ENCODE measurements at places on chromosomes 13 and 19.

DNA sequence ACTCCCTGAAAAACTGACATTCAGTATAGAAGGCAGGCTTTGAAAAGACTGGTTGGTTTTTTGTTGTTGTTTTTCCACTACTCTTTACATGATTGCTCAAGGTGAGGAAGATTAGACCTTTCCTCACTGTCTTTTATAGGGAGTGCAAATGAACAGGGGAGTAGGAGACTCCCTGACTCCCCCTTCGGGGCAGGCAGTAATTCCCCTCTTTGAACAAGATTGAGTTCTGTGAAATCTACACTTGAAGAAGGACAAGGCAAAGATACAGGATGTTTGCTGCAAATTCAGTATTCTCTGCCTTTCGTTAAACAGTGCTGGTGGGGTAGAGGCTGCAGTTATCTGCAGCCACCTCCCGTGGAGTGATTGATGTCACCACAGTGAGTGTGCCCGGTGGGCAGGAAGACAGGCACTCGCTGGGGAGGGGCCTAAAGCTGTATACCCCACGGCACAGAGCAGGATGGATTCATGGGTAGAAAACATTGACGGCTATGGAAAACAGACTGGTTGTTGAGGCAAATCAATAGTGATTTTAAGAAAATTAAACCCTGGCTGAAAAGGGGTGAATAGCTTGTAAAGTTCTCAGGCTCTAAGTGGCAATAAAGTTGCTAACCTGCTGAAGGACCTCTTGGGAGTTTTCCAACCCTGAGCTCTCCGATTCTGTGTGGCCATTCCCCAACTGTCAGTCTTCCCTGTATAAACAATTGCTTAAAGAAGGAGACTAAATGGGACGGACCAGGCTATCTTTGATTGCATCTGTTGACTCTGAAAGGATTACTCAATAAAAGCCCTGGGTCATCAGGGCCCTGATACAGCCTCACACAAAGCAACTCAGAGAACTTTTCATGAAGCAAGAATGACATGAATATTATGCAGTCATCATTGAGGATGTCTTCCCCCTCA, 308.3 kb downstream of the TBC1D4 start:
- DNase-seq, result no peak

- no peak for DNase-seq
Observed at GRCh38 chr19:19372656-19373416, 32.6 kb upstream of the GATAD2A start.

DNA sequence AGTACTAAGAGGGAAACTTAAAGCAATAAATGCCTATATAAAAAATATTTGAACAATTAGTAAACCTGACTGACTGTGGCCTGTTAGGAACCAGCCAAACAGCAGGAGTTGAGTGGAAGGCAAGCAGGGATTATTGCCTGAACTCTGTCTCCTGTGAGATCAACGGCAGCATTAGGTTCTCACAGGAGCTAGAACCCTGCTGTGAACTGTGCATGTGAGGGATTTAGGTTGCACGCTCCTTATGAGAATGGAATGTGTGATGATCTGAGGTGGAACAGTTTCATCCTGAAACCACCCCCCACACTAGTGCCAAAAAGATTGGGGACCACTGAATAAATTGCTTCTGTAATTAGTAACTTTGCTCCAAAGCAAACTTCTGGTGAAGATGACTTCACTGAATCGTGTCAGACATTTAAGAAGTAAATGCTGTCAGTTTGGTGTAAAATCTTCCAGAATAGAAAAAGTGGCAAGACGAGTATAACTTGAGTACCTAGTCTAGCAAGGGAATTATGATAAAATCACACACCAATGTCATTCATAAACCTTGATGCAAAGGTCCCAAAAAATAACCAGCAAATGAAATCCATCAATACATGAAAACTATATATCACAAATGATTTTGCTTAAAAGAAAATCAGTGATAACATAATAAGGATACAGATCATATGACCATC, 53.8 kb downstream of the SLC6A16 start:
- DNase-seq, result no peak

GRCh38 chr13:25867038-25867437, 184.8 kb downstream of the SHISA2 start:
- DNase-seq, result no peak

- DNase-seq, result no peak
Observed at GRCh38 chr19:32672841-32673240, 2.1 kb downstream of the ANKRD27 start.

DNA sequence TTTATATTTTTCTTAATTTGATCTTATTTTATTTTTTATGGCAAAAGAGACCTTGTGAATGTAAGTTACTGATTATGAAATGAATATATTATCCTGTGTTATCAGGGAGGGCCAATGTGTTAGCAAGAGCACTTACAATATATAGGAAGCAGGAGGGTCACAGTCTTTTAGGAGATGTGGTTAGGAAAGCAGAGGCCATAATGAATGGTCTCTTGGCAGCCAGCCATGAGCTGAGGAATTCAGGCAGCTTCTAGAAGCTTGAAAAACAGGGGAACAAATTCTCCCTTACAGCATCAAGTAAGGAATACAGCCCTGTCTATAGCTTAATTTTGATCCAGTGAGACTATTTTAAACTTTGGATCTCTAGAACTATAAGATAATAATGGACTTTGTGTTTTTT, 2374.6 kb downstream of the PCDH9 start:
- no peak for DNase-seq

DNA sequence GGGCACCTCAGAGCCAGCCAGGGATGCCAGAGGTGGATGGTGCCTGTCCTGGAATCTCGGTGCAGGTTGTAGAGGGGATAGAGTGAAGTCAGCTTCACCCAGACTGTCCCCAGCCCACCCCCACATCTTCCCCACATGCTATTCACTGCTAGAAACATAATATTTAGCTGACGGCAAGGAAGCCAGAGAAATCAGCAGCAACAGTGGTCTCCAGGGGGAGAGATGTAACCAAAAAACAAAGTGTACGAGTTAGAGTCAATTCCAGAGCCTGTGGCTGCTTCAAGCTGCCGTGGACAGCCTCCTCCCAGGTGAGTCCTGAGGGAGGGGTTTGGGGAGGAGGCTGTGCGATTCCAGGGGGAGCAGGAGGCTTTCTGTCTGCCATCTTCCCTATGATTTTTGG, 97.6 kb downstream of the ZNF536 start:
- no peak for DNase-seq

GRCh38 chr19:29683009-29683408, 17.7 kb downstream of the PLEKHF1 start:
- no peak for DNase-seq

GRCh38 chr13:78649997-78650716, 8.8 kb downstream of the OBI1 start:
- no peak for DNase-seq

DNA sequence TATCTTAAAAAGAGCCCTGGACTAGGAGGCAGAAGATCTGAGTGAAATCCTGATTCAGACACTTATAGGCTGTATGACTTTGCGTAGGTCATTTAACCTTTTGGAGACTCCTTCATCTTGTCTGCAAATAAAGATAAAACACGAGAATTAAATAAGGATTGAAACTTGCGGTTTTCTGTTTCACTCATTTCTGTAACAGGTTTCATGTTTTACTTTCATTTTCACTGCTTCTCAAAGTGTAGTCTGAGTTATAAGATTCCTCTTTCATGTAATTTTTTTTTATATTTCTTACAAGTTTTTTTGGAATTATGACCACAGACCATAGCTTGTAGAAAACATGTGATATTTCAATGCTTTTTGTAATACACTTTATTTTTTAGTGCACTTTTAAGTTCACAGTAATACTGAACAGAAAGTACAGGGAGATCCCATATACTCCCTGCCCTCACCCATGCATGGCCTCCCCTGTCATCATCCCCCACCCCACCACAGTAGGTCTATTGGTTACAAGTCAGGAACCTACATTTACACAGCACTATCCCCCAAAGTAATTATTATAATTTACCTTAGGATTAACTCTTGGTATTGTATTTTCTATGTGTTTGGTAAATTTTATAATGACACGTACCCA, 174.6 kb downstream of the ITGBL1 start:
- DNase-seq, result no peak

DNA sequence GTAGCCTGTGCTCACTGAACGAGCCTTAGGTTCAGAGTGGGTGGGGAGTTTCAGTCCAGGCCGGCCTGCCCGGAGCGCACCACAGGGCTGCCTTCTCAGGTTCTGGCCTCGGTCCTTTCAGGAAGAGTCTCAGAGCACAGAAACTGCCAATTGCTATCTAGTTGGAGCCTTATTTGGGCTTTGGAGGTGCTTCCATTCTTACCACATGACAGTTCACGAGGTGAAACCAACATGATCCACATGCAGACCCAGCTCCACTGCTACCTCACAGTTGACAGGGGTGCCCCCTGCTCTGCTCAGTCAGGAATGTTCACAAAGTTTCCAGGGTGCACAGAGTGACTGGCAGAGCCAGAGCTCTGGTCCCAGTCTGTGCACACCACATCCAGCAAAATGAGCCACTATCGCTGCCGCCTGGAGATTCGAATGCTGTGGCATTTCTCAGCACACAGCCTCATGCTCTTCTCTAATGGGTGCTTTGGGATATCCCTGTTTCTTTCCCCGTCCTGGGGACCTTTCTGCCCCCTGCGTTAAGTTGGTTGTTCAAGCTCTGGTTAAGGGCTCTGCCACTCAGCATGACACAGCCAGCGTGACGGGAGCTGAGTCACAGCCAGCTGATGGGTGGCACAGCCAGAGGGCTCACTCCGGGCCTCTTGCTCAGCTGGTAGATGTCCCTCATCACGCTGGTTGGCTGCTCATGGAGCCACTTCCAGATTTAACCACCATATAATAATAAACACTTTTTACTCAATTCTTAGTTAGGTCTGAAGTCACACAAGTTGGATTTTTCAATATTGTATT, 7.5 kb upstream of the SACS start:
- DNase-seq, result no peak

- DNase-seq, result no peak
Observed at GRCh38 chr19:52258426-52258825, 11.0 kb upstream of the ZNF766 start.

- no peak for DNase-seq
Observed at GRCh38 chr13:112203614-112204013, 136.7 kb downstream of the SOX1 start.

GRCh38 chr19:4009990-4010807, 2.7 kb downstream of the PIAS4 start:
- no peak for DNase-seq

DNA sequence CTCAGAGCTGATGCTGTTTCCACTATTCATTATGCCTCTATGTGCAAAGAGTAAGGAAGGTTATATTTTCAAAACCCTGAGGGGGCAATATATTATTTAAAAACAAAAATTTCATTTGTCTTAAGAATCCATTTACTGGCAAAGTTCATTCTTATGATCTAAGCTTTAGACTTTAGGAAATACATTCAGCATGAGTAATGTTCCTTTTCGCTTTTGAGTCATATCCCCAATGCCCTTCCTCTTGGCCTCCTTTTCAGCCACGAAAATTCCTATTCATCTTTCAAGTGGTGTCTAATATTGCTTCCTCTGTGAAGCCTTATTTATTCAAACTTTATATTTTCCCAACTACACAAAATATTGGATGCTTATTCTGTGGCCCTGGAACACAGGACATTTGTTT, 1317.0 kb downstream of the PCDH9 start:
- no peak for DNase-seq

- DNase-seq, result no peak
Observed at GRCh38 chr13:111665691-111666095, 345.3 kb downstream of the TEX29 start.
